NCI-H1930 (cell line): ENCODE measurements at places on chromosomes 12 and 14.
A peak's percentile ranks its signal among the peaks of the same experiment; 100 is the strongest.

- no peak for DNase-seq
These were observed 2.3 kb downstream of the MEG3 start for GRCh38 chr14:100828031-100828769.

- no peak for DNase-seq
These were observed 349.2 kb upstream of the LMO3 start for GRCh38 chr12:16955083-16955657.

GRCh38 chr12:49683599-49684309 is 23.5 kb downstream of the FMNL3 start:
- DNase-seq = no peak

- no peak for DNase-seq
These were observed 128.4 kb downstream of the FBXL14 start for GRCh38 chr12:1465990-1466389.

GRCh38 chr14:71108398-71109119 is 201.3 kb downstream of the PCNX1 start:
- no peak for DNase-seq

- DNase-seq = no peak
These were observed 105.3 kb downstream of the TGFB3 start for GRCh38 chr14:75876530-75876929.

GRCh38 chr12:69575346-69575745 is 9.9 kb upstream of the CCT2 start:
- DNase-seq = no peak

DNA sequence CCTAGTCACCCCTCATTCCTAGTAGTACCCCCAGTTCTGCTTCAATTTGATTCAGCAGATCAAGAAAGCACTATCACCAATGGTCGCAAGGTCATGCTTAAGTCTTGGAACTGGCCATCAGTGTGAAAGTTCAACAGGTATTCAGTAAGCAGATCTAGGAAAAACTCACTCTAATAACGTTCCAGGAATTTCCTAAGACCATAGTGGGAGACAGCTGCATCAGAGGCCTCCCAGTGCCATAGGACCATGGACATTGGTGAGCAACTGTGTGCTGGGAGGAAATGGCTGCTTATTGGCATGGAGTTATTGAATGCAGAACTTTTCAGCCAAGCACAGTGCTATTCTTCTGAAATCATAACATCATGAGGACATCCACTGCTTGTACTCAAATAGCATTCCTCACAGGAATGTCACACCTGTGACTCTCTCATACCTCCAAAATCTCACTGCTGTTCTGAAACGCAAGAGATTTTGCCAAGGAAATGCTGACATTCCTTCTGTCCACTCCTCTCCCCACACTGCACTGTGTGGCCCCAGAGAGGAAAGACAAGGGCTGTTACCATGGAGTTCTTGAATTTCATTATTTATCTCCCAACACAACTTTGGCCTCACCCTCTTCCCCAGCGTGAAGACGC is 30.9 kb upstream of the MDM2 start:
- no peak for DNase-seq

DNA sequence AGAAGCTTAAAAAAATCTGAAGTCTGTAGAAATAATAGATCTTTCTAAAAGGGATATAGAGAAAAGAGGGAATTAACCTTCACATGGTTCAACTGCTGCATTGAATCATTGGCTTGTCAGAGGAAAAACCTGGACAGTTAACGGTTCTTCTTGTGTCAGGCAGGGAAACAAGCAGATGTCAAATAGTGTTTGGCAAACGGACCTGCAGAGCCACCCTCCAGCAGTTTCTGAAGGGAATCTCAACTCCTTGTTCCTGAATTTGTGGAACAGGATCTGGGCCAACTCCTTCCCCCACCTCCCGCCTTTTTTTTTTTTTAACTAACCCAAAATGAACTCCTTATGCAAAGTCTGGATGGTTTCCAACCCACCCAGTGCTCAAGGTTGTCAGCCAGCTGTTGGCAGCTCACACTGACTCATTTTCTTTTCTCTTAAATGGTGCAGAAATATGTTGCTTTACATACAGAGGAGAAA is 187.3 kb downstream of the CAND1 start:
- no peak for DNase-seq

GRCh38 chr12:66304296-66304900 is 2.1 kb downstream of the HELB start:
- no peak for DNase-seq

GRCh38 chr12:121709478-121709961 is 3.0 kb upstream of the TMEM120B start:
- no peak for DNase-seq

- DNase-seq = no peak
These were observed 8.6 kb downstream of the SETD1B start for GRCh38 chr12:121812320-121812871.

GRCh38 chr12:25712169-25712568 is 159.1 kb upstream of the LMNTD1 start:
- DNase-seq = no peak

DNA sequence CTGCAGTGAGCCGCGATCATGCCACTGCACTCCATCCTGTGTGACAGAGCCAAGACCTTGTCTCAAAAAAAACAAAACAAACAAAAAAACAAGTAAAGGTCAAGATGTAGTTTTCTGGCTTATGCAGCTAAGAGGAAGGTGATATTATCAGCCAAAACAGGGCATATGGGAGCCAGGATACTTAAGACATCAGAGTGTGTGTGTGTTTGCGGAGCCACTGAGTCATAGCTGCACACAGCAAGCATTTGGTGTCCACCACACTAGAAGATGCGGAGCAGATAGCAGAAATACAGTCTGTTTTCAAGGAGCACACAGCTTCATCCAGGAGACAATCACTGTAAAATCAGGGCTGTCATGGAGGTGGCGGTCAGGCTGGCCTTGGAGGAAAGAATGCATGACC is 72.6 kb upstream of the REP15 start:
- no peak for DNase-seq

- no peak for DNase-seq
These were observed 6.1 kb upstream of the SLC35E3 start for GRCh38 chr12:68739891-68740290.

DNA sequence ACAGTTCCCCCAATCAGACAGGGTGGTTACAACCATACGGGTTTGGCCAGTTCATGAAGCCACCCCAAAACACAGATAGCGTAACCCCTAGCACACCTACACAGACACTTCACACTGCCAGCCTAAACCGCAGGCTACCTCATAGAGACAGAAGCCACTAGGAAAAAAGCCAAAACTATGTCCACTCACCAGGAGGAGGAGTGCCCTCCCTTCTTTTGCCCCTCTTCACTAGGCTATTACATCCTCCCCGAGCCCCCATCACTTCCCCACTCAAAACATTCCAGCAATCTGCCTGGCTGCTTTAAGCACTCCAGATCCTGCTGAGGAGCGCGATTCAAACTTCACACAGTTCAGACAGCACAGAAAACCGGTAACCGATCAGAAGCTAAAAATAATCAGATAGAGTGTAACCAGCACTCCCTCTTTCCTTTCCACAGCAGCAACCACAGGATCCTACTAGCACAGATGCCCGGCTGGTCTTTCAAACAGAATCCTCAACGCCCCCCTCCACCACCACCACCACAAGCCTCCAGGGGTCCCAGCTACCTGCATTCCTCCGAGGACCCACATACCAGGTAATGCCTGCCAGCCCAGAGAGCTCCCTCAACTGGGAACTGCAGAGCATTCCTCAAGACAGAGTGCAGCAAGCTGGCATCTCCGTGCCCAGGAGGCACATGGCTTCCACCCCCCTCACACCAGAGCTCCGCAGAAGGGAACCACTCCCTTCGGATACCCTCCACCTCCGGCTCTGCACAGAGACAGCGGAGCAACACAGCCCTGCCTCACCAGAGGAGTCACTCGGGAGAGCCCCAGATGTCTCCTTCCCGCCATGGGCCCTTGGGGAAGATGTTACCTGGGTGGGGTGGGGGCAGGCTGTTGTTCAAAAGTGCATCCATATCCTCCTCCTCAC is 1.5 kb downstream of the CHD4 start:
- no peak for DNase-seq

GRCh38 chr12:65495233-65495632 is 216.8 kb downstream of the MSRB3 start:
- no peak for DNase-seq

GRCh38 chr14:79419571-79420327 is 791.6 kb downstream of the DIO2 start:
- DNase-seq = peak; percentile 13

GRCh38 chr12:132501204-132501940 is 11.4 kb downstream of the FBRSL1 start:
- DNase-seq = no peak

DNA sequence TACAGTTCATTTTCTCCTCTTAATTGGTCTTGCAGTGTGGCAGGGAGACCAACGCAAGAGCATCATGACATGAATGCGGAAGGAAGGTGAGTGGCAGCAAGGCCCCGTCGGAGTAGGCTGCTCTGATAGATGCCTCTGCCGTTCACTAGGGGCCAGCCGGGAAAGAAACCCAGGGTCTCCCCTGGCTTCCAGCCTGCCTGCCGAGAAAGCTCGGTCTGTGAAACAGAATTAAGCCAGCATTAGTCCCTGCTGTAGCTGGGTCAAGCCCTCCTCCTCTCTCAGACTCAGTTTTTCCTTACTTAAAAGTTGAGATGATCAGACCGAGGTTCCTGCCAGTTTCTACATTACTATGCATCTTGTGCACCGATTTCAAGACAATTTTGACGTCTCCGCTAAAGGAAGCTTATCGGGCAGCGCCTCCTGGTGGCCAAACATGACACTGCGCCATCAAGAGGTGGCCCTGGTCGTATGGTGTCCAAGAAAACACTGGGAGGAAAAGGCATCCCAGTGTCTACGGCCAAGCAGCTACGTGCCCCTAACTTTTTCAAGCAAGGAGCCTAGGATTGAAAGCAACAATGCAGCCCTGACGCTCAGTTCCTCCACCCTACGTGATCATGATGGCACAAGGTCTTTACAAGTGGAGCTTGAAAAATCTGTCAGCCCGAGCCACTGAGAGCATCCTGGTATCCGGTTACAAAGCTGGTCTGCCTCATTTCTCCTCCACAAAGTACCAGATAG is 131.6 kb downstream of the KSR2 start:
- DNase-seq = peak; percentile 59

DNA sequence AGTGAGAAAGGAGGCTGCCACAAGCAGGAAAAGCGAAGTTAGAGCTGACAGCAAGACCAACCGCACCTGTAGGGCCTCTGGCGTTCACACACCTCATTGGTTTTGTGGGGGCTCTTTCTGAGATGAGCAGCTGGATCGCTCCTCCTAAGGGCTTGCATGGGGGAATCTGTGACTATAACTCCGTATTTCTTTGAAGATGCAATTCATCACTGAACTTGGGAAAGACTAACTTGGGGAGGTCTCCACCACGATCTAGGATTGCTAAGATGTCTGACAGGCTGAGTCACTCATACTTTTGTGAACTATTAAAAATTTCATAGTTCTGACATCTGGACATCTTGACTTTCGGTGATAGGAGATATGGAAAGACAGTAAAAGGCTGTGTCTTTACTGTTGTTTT is 173.6 kb downstream of the ETV6 start:
- DNase-seq = no peak

- DNase-seq = no peak
These were observed 34.2 kb upstream of the LRP1-AS start for GRCh38 chr12:57181561-57182155.

DNA sequence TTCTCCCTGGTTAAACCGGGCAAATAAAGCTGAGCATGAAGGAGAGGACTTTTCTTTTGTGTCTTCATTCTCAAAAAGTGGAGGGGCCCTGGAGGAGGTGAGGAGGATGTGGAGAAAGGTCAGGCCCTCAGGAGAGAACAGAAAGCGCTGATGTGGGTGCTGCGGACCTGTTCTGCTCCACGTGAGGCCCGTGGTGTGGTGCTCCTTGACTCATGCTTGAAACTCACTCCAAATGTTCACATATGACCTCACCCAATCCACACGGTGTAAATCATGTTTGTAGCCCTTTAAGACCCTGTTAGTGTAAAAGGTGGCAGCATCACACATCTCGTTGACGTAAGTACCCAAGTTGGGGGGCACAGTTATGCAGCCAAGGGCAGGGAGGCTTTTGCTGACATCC is 126.2 kb downstream of the FOXN3 start:
- DNase-seq = no peak

DNA sequence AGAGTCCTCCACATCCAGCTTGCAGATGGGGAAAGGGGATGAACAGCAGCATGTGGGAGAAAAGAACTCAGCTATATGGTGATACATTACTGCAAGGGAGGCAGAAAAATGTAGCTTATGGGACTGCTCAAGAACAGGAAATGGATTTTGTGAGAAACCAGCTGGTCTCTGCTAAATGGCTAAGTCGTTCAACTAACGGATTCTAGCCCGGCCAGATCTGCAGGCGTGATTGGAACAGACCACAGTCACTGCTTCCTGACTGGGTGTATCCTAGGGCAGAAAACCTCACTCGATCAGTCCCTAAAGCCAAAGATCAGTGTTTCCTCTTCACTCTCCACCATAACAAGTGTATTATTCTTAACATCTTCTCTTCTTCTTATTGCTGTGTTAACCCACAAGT is 8.1 kb upstream of the PTGDR start:
- no peak for DNase-seq

- no peak for DNase-seq
These were observed 58.7 kb downstream of the ST8SIA1 start for GRCh38 chr12:22275843-22276242.

GRCh38 chr12:96099986-96100385 is 64.6 kb upstream of the LTA4H start:
- DNase-seq = no peak

GRCh38 chr12:131860472-131861260 is 32.5 kb downstream of the MMP17 start:
- DNase-seq = peak; percentile 23

- DNase-seq = no peak
These were observed 26.2 kb downstream of the ANG start for GRCh38 chr14:20714593-20715250.
